ENCODE measurements at places on chromosomes 3 and 15. TPM values are rescaled to one million over a fixed set of nuclear protein-coding genes. Genes with fewer than 3 reads are reported as not detected.

The TMEM40 gene
- polyA plus RNA-seq, result 1.5 TPM

The FAM107A gene
- 1.6 TPM for polyA plus RNA-seq

The A4GNT gene
- 0.36 TPM for polyA plus RNA-seq

The AGBL1 gene
- polyA plus RNA-seq, result 0.01 TPM

The SPTBN5 gene
- polyA plus RNA-seq, result 1.6 TPM

The NUP210 gene
- polyA plus RNA-seq, result 19.7 TPM

The XCR1 gene
- 0.26 TPM for polyA plus RNA-seq

The CCR8 gene
- not detected for polyA plus RNA-seq

The FEM1B gene
- 47.7 TPM for polyA plus RNA-seq
